Left kidney (tissue), 8 donors: ENCODE measurements at places on chromosomes 1 and 21.

DNA sequence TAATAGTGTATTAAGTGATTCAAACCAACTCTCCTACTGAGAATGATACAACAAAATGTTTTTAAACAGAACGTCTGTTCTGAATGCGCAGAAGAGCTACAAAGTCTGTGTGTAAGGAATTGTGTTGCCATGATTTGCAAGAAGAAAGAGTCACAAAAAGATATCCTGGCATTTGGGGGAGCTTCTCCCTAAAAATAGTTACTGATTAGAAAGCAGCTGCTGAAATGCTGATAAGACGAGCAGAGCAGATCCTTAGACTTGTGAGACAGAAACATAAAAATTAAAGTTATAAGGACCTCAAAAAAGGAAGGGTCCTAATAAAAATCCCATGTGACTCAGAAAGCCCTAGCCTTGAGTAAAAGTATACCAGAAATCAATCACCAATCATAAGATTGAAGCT, 54.9 kb upstream of the CRB1 start:
- DNase-seq, result no peak

DNA sequence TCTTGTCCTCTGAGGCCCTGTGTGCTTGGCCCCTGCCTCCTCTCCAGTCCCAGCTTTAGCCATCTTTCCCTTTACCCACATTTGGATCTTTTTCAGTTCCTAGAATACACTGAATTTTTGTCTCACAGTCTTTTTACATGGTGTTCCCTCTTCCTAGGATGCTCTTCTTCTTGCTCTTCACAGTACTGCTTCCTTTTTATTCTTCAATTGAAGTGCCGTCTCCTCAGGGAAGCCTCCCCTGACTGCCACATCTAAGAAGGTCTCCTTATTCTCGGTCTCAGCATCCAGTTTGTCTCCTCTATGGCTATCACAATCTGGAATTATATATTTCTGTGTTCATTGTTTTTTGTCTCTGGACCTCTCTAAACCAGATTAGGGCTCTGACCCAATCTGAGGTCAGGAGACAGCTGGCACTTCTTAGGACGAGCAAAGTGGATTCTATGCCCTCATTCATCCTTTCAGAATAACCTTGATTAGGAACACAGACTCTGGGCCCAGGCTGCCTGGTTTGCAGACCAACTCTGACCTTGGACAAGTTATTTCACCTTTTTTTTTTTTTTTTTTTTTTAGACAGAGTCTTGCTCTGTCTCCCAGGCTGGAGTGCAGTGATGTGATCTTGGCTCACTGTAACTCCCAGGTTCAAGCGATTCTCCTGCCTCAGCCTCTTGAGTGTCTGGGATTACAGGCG, 3.2 kb upstream of the FGR start:
- DNase-seq, result no peak

- DNase-seq, result no peak
Measured at GRCh38 chr1:223017291-223017690, 125.8 kb downstream of the TLR5 start.

DNA sequence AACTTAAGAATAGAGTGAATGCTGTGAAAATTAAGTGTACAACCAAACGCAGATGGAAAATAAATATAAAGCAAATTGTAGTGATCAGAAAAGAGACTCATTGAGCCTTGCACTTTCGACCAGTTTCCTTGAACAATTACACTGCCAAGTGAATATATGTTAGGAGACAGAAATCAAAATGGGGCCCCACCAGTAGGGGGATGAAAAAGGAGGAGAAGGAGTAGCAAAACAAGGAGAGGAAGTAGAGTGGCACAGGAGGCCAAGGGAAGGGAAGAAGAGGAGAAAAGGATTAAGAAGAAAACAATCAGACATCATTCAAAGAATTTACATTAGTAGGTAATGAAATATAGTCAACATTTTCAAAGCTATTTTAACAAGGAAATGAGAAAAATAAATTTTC, 1770.6 kb downstream of the PLA2G4A start:
- DNase-seq, result no peak

GRCh38 chr21:41167348-41168342, at the start of gene BACE2:
BACE2 (plus strand) TSS chr21:41168160; CDS start chr21:41168264, 104 bp downstream.
- peak; percentile 59 for DNase-seq

GRCh38 chr1:94592571-94592920, 51.0 kb upstream of the F3 start:
- no peak for DNase-seq

DNA sequence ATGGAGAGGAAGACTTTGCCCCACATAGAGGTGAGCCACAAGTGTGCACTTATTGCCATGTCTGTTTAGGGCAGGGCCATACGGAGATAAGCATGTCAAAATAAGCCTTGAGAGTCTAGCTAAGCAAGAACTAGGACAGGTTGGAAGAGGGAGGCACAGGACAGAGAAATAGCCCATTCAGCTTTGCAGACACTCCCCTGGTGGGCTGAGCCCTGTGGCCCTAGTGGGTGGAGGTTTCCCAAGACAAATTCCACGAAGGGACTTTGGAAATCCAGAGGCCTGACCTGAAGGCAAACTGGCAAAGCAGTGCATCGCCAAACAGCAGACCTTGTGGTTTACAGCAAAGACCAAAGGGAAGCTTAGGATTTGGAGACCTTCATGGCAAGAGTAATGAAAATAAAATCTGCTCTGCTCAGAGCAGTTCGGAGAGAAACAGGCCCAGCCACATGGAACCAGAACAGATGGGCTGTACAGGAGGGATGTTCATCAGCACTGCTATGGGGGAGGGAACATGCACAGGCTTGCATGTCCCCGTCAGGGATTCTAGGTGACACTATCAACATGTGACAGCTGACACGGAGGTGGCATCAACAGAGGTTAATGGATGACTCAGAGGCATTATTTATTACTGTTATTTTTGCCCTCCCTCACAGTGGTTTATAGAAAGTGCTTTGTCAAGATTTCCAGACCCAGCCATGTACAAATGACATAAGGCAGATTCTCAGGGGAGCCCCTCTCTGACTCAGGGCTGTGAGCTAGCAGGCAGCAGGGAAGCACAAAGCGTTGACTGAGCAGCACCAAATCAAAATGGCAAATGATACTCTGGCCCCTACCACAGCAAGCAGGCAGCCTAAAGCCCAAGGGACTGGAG, 90.1 kb upstream of the IRF2BP2 start:
- peak; percentile 63 for DNase-seq

GRCh38 chr1:99680270-99680669, 34.4 kb downstream of the PALMD start:
- DNase-seq, result no peak

DNA sequence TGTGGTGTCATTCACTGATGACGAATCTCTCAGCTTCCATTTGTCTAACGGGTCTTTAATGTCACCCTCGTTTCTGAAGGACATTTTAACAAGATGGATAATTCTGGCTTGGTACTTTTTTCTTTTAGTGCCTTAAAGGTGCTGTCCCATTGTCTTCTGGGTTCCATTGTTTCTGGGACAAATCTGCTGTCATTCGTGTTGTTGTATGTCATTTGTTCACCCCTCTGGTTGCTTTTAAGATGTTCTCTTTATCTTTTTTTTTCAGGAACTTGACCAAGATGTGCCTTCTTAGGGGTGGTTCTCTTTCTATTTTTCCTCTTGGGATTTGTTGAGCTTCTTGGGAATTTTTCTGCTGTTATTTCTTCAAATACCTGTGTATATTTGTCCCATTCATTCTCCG, 14.0 kb upstream of the MMEL1 start:
- no peak for DNase-seq

DNA sequence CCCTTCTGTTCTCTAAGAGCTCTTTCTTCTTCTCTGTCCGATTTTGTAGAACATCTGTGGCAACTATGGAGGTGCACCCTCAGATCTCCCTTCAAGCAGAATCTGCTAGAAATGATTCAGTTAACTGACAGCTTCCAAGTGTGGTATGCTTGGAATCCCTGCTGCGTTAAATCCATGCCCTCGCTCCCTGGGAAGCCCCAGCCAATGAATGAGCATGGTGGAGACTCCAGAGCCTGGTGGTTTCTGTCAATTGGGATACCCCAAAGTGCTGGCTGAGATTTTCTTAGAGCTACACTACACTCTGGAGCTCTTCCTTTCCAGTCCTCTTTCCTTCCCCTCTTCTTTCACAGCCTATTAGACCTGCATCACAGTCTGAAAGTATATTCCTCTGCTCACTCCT, 116.3 kb upstream of the C1orf21 start:
- DNase-seq, result no peak

DNA sequence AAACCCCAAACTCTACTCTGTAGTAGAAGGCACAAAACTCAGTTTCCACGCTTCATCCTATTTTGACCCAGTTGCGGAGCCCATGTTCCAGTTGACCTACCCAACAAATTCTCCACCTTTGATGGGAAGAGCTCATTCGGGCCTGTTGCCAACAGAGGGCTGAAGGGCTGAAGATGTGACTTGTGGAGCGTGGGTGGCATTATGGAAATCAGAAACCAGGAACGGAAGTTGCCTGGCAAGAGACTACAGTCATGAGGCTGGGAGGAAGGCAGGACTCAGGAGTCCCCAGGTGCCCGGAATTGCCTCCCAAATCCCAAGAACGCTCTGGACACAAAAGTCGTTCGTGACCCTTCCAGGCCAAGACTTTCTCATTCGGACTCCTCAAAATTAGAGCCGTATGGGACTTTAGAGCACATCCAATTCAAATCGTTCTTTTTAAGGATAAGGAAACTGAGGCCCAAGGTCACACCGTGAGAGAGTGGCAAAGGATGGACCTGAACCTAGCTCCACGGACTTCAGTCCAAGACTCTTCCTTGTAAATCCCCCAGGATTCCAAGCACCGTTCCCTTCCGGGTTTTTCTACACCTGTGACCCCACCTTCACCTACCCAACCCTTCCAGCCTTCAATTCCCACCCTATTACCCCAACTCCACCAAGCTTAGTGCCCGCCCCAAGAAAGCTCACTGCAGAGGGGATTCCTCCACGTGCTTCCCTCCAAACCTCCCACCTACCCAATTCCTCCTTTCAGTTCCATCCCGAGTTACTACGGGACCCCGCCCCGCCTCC, 739 bp downstream of the SMG5 start:
- DNase-seq, result no peak

- no peak for DNase-seq
Measured at GRCh38 chr1:10014016-10014415, 17.0 kb downstream of the RBP7 start.

DNA sequence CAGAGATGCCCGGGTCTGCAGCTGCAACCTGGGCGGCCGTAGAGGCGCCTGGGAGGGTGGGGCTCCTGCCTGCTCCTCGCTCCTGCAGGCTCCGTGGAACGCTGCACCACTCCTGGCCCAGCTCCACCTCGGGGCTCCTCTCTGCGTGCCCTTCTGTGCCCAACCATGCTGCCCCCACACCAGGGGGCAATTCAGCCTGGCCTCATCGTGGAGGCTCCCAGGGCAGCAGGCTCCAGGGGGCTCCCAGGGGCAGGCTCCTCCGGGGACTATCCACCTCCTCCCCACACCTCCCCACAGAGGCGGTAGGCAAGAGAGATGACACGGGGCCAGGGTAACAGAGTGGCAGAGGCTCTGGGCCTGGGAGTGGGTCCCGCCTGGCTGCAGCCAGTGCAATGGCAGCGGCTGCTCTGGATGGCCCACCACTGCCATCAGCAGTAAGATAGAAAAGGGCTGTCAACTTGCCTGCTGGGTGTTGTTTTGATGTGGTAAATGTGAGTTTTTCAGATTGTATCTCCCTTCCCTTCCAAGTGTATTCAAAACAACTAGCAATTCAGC, 22.4 kb upstream of the LRRC8C start:
- DNase-seq, result no peak

- no peak for DNase-seq
Measured at GRCh38 chr1:219834314-219834917, 93.9 kb downstream of the SLC30A10 start.

- DNase-seq, result no peak
Measured at GRCh38 chr1:217478450-217478849, 152.4 kb downstream of the GPATCH2 start.

GRCh38 chr1:40299366-40300248, 17.5 kb downstream of the COL9A2 start:
- DNase-seq, result no peak

- no peak for DNase-seq
Measured at GRCh38 chr1:236686815-236687160, 489 bp downstream of the ACTN2 start.

GRCh38 chr1:163768576-163768975, 446.8 kb downstream of the NUF2 start:
- DNase-seq, result no peak

DNA sequence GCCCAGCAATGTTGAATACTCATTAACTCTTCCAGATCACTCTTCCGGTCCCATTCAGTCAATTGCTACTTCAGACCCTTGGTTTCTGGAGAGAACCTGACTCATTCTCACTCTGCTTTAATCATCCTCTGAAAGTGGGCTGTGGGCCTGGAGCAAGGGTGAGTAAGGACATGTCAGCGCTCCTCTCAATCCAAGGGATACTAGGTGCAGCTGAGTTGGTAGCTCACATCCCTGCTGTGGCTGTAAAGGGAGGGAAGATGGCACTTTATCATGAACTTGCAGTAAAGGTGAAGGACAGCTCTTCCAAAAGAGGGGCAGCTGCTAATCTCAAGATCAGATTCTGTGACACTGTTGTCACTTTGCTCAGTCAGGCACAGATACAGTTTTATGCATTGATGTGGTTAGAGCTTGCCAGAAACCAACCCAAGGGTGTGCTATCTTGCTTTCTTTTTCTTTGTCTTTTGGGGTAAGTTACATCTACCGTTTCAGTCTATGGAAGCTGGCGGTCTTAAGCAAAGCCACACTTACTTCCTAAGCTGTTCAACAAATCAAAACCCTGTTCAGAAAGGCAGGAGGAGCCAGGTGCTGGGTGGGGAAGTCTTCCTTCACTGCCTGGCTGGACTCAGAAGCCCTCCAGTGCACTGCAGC, 26.5 kb upstream of the NTPCR start:
- no peak for DNase-seq

DNA sequence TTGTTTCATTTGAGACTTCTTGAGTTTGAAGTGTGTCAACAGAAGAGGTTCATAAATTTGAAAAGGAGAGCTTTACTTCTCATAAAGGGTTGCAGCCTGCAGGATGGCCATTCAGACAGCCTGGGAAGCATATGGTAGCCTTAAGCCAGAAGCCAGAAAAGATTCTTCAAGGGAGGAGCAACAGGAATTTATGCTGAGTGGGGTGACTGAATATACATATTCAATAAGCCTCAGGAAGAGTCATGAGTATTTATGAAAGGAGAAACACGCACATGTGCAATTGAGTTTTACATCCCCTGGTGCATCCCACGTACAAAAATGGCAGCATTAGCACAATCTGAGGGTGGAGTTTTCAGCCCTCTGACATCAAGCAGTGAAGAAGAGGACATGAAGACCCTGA, 290.2 kb downstream of the KCTD3 start:
- DNase-seq, result no peak
